ENCODE measurements at places on chromosomes 11 and 22.

- no peak for DNase-seq
These were observed 467.9 kb upstream of the B3GAT1 start for GRCh38 chr11:134879931-134880330.

- no peak for DNase-seq
These were observed 53.2 kb downstream of the CHRDL2 start for GRCh38 chr11:74678041-74678440.

GRCh38 chr22:23745791-23746190 is 5.1 kb downstream of the ZNF70 start:
- no peak for DNase-seq

DNA sequence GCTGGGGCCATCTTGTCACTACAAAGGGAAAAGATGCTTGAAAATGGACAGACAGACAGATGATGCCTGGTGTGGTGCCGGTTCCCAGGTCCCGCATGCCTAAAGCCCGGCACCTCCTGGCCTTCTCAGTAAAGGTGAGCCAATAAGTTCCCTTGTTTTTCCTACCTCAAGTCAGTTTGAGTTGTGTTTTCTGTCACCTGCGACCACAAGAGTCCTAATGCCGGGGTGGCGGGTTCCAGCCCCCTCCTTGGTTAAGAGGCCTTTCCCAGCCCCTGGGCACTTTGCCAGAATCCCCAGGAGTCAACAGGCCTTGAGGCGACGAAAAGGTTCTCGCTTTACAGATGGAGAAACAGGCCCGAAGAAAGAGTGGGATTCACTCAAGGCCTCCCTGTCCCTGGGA is 9.0 kb downstream of the FGF19 start:
- DNase-seq = no peak

GRCh38 chr22:29030618-29031226 is 30.9 kb downstream of the C22orf31 start:
- peak; percentile 90 for DNase-seq

GRCh38 chr11:68973219-68973618 is 7.6 kb downstream of the MRGPRD start:
- DNase-seq = no peak

GRCh38 chr11:72580642-72580950 is 93.6 kb downstream of the PDE2A start:
- no peak for DNase-seq

DNA sequence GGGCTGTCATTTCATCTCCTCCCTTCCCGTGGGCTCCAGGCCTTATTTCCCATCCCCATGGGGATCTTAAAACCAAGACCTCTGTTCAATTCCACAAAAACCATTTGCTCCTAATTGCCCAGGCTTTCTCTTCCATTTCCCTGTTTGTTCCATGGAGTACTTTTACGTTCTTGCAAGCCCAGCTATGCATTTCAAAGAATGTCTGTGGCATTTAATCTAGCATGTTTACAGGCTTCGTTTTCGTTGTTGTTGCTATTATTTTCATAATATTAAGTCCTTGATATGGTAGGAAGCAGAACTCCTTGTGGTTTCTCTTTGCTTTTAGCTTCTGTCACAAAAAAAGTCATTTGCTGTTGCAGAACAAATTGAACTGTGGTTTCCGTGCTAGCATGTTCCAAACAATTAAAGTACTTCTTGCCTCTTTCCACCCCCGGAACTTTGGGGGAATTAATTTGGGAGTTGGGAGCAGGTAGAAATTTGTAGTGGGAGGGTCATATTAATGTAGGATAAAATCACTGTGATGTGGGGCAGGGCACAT is 68.1 kb upstream of the SLC22A12 start:
- DNase-seq = no peak

DNA sequence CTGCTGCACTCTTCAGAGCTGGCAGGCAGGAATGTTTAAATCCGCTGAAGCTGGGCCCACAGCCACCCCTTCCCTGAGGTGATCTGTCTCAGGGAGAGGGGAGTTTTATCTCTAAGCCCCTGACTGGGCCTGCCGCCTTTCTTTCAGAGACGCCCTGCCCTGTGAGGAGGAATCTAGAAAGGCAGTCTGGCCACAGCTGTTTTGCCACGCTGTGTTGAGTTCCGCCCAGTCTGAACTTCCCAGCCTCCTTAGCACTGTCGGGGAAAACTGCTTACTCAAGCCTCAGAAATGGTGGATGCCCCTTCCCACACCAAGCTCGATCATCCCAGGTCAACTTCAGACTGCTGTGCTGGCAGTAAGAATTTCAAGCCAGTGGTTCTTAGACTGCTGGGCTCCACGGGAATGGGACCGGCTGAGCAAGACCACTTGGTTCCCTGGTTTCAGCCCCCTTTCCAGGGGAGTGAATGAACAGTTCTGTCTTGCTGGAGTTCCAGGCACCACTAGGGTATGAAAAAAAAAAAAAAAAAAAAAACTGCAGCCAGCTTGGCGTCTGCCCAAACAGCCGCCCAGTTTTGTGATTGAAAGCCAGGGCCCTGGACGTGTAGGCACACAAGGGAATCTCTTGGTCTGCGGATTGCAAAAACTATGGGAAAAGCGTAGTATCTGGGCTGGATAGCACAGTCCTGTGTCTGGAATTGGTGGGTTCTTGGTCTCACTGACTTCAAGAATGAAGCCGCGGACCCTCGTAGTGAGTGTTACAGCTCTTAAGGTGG is 127.4 kb downstream of the SPON1 start:
- DNase-seq = peak; percentile 36

DNA sequence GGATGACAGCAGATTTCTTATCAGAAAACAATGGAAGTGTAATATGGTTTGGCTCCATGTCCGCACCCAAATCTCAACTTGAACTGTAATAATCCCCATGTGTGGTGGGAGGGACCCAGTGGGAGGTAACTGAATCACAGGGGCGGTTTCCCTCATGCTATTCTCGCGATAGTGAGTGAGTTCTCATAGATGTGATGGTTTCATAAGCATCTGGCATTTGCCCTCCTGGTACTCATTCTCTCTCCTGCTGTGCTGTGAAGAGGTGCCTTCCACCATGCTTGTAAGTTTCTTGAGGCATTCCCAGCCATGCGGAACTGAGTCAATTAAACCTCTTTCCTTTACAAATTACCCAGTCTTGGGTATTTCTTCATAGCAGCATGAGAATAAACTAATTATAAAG is 81.0 kb upstream of the SCUBE2 start:
- no peak for DNase-seq

GRCh38 chr11:29879560-29879959 is 137.3 kb downstream of the KCNA4 start:
- no peak for DNase-seq

- DNase-seq = no peak
These were observed 16.7 kb downstream of the ABTB2 start for GRCh38 chr11:34341096-34341495.

DNA sequence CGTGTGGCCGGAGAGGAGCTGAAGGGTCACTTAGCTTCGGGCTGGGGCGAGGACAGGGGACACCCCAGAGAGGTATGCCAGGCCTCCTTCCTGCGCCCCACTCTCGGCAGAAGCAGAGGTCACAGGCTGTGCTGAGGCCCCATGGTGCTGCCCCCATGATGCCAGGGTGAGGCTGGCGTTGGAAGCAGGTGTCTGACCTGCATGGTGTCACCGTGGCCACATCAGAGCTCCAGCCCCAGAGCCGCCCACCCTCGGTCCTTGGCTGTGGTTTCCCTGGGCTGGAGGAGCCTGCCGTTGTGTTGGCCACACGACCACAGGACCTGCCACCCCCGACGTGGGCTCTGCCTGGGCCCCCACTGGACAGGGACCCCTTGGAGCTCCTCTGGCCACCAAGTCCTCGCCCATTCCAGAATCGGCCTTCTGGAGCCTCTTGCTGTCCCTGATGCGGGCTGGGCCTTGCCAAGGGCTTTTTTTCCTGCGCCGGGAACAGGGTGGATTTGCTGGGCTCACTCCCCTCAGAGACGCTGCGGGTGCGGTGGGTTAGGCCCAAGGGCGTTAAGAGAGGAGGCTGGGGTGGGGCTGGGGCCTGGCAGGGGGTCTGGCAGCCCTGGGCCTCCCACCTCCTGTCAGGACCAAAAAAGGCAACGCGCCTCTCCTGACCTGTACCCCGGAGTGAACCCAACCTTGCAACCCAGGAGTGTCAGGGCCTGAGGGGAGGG is 8.2 kb upstream of the TSSC4 start:
- DNase-seq = no peak

- no peak for DNase-seq
These were observed 22.7 kb downstream of the ARL14EP start for GRCh38 chr11:30345644-30346043.

GRCh38 chr22:37419969-37420685 is 7.2 kb downstream of the ELFN2 start:
- DNase-seq = peak; percentile 41

GRCh38 chr11:130515829-130516553 is 67.5 kb downstream of the ADAMTS15 start:
- no peak for DNase-seq

DNA sequence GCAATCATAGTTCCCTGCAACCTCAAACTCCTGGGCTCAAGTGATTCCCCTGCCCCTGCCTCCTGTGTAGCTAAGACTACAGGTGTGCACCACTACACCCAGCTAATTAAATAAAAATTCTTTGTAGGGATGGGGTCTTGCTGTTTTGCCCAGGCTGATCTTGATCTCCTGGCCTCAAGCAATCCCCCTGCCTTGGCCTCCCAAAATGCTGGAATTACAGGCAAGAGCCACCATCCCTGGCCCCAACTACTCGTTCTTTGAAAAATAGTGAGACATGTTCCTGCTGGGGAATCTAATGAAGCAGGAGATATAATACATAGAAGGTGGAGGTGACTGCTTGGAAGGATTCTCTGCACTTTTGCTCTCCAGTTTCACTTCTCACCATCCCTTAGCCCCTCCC is 40.1 kb upstream of the RFPL3 start:
- no peak for DNase-seq

- DNase-seq = peak; percentile 42
These were observed 637 bp upstream of the ZBTB16 start for GRCh38 chr11:114058871-114059277.

GRCh38 chr22:38461414-38462081 is 6.3 kb upstream of the KDELR3 start:
- DNase-seq = peak; percentile 92

DNA sequence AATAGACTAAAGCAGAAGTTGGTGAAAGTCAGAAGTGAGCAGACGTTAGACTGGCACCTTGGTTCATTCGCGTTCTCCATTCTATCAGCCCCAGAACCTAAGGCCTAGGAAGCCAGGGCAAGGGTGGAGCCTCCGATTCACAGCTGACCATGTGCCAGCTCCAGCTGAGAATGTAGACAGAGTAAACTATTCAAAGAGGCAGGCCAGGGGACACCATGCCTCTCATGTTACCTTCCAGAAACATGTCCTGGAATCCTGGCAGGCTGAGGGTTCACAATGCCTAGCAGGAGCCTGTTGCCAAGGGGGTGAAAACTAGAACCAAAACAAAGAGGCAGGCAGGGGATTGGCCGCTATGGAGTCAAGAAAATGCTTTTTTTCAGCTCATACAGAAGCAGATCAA is 224.4 kb upstream of the POU2AF2 start:
- DNase-seq = no peak

- DNase-seq = no peak
These were observed 311.8 kb downstream of the SBF2 start for GRCh38 chr11:9982127-9982795.

GRCh38 chr22:31661851-31662667 is at the start of gene PISD:
Gene PISD (minus strand): TSS chr22:31662215. CDS start chr22:31662208, 7 bp downstream.
- DNase-seq = peak; percentile 99

DNA sequence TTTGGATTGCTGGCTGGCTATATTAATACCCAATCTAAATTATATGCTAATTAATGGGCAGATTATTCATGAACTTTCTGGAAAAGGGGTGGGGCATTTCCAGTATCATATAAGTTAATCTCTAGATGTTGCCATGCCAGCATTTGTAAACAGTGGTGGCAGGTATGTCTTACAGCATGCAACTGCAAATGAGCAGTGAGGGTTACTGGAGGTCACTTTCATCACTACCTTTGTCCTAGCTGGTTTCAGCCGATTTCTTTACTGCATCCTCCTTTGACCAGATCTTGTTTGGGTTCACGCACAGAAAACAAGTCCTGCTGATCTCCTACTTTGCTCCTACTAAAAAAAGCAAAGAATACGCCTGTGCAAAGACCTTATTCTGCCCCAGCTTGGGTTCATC is 89.1 kb upstream of the USP47 start:
- DNase-seq = peak; percentile 11

DNA sequence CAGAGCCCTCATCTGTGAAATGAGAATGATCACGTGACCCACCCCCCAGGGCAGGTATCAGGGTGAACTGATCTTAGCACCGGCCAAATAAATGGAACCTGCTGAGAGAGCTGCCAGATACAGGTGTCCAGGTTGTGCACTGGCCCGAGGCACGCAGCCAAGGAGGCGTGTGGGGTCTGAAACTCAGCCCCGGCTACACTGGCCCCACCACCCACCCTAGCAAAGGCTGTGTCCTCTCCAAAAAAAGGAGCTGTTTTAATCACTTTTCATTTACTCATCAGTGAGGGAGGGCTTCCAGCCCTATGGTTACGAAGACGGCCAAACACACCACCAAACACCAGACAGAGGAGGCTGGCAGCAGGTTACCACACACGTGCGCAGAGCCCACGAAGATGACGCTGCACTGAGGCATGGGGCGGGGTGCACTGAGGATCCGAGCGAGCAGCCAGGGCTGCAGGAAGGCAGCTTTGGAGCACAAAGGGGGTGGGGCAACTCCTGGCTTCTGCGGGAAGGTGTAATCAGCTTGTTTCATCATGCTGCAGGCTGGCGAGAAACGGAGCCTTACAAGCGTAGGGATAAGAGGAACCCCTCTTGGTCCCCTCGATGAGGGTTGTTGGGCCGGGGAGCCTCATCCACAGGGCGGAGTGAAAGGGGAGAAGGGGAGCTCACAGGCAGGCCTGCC is 19.5 kb upstream of the SLC22A12 start:
- DNase-seq = peak; percentile 76

GRCh38 chr11:113168354-113169342 is 145.7 kb upstream of the TTC12 start:
- no peak for DNase-seq

- no peak for DNase-seq
These were observed 212.1 kb downstream of the NELL1 start for GRCh38 chr11:20881328-20882079.

- no peak for DNase-seq
These were observed 100.5 kb upstream of the TIMP3 start for GRCh38 chr22:32701034-32701433.

- DNase-seq = peak; percentile 56
These were observed 424.9 kb upstream of the CCDC90B start for GRCh38 chr11:83711106-83711527.

DNA sequence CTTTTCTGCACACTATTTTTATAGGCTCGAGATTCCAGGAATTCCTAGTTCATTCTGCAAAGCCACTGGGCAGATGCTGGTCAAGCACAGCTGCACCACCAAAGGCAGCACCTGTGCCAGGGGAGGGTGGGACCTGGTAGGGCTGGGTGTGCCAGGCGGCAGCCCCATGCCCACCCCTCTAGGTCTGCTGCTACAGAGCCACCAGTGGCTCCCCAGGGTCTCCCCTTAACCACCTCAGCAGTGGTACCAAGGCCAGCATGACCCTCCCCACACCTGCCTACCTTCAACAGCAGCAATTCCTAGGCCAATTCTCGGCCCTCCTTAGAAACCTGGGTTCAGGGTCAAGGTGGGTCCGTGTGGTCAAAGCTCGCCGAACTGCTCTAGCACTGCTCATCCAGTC is 39.5 kb downstream of the PHF21B start:
- DNase-seq = no peak
